ENCODE measurements at places on chromosomes 1 and 21.
A peak's percentile ranks its signal among the peaks of the same experiment; 100 is the strongest.

- DNase-seq, result no peak
Observed at GRCh38 chr1:74637296-74637695, 36.3 kb downstream of the ERICH3 start.

GRCh38 chr1:15508700-15509487 lies 15.1 kb downstream of the CASP9 start:
- no peak for DNase-seq

DNA sequence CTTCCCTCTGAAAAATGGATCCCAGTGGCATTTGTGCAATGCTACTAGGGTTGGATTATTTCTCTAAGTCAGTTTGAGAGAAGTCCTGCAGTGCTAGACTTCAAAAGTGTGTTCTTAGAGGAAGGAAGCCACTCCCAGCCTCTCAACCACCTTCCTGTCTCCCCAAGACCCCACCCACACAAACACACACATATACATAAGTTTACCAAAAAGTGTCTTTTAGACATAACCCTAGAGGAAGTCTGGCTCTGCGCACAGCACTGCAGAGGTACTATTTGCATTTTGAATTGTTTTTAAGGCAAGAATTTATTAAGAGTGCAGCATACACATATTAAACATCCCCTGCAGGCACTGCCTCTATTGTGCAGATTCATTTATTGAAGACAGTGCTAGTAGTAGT lies 127.3 kb downstream of the HHIPL2 start:
- DNase-seq, result no peak

GRCh38 chr1:95021805-95022643 lies 50.7 kb downstream of the ALG14 start:
- no peak for DNase-seq

GRCh38 chr1:46616277-46617107 lies at the start of gene MOB3C:
Gene MOB3C, minus strand, starts transcription at chr1:46616811. Its CDS starts 3,490 bp downstream, at chr1:46613321.
- peak; percentile 77 for DNase-seq
